GM12892 (cell line): ENCODE measurements at places on chromosomes 7 and 10.
A peak's percentile ranks its signal among the peaks of the same experiment; 100 is the strongest.

DNA sequence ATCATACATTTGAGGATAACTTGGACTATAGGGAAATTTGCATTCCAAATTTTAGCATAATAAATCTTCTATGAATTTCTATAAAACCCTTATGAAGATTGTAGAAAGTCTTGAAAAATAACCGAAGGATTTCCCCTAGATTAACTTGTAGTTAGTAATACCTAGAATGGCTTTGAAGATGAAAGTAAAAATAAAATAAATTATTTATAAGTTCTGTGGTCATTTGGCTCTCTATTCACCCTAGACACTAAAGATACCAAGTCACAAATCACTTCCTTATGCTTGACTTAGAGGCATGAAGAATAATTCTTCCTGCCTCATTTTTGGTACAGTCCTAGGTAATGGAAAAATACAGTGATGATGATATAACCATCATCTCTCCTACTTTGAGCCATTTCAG is 79.3 kb downstream of the CSTF2T start:
- DNase-seq = no peak

GRCh38 chr10:98269435-98269912 is 1.5 kb upstream of the LOXL4 start:
- no peak for DNase-seq

DNA sequence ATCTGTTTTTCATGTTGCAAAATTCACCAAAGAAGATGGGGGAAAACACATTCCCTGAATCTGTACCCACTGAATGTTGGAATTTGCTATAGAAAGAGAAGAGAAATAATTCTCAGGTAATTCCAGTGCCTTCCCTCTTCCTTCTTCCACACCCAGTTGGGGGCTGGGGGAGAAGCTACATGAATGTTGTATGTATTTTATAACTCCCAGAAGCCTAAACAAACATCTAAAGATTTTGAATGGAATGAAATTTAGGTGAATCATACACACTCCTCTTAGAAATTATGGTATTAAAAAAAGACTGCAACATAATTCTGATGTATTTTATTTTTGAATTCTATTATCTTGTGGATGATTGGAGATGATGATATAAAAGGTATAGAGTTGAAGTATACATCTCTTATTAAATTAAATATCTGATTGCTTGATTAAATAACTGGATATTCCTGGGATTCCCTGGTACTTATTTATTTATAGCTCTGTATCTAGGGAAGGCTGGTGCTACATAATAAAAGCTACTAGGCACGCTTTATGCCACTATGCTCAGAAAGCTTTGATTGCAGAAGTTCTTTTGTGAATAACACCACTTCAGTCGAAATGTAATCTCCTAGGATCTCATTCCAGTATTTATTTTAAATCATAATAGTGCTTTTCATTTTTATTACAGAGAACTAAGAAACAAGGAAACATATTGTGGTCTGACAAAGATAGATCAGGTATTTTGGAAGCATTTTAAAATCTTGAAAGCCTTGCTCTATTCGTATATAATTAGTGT is 98.5 kb downstream of the MCU start:
- DNase-seq = no peak

DNA sequence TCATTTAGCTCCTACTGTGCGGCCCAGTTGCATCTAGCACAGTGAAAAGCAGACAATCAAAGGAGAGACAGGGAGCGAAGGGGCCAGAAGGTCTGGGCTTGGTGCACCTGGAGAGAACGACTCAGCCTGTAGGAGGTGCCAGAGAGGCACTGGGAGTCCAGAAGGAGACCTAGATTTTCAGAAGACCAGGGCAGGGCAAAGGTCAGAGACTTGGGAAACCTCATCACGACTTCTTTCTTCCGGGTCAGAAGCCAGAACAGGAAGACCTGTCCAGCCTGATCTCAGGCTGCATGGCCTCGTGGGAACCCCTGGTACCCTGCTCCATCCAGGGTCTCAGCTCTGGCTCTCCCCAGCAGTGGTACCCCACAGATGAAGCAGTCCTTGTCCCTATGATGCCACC is 5.2 kb downstream of the AGAP3 start:
- no peak for DNase-seq

- no peak for DNase-seq
Observed at GRCh38 chr7:124893140-124893827, 36.3 kb downstream of the POT1 start.

- no peak for DNase-seq
Observed at GRCh38 chr7:98674461-98674860, 57.4 kb downstream of the NPTX2 start.

DNA sequence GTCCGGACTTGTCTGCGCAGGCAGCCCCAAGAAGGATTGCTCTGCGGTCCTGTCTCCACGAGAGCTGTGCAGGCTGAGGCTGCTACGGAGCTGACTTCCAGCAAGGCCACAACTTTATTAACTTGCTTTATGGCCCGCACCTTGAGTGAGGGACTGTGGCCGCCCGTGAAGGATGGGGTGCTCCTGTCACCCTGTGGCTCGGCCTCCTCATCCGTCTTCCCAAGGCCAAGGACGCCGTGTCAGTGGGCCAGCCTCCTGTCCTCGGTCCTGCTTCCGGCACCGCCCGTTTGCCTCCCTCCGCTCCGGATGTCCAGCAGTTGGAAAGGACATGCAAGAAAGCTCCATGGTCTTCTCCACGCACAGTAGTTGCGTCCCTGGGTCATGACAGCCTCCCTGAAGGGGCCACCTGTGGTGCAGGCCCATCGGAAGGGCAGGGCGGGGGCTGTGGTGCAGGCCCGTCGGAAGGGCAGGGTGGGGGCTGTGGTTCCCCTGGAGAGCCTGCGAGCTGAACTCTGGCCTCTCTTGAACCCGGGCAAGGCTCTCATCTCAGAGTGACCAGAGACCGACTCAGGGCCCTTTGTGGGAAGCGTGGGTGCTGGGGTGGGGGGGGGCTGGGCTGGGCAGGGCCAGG is 87.1 kb downstream of the NKX6-2 start:
- no peak for DNase-seq

DNA sequence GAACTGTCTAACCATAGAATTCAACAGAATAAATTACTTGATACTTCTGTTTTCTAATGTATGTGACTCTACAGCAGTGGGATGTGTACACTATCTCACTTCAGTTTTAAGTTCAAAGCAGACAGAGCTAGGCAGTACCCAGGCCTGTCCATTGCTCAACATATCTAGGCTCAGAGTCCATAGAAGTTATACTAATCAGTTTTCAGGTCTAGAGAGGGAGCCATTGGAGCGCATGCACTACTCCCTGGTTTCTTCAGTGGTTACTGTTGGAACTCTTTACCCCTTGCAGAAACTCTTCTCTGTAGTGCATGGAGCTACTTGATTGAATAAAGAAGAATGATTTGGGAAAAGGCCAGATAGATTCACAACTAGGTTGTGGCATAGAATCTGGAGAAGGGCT is 4.4 kb downstream of the CD36 start:
- DNase-seq = no peak

DNA sequence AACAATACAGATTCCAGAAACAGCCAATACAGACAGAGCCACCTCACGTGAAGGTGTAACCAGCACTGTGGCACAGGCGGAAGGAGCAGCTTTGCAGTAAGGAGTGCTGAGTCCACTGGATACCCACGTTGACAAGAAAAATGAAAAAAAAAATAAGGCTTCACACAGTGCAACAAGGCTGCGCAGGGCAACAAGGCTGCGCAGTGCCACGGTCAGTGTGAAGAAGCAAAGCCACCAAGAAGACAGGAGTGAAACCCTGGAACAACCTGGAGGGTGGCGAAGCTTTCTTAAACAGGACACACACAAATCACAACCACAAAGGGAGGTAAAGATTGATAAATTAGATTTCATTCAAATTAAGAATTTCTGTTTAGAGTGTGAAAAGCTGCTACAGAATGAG is 204.0 kb downstream of the MAD1L1 start:
- DNase-seq = no peak

- DNase-seq = no peak
Observed at GRCh38 chr7:155383756-155384491, 74.0 kb upstream of the EN2 start.

DNA sequence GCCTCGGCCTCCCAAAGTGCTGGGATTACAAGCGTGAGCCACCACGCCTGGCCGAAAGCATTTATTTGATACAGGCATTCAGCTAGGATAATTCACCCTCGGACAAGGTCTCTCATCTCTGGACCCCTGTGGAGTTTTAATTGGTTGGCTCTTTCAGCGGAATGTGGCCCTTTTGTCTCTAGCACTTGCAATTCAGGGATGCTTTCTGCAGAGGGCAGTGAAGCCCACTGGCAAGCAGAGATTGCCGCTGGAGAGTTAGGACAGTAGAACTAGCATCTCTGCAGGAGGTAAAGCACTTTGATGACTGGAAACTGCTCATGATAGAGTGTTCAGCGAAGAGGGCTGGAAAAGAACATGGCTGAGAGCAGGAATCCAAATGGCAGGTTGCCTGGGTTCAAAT is 62.0 kb downstream of the SUFU start:
- DNase-seq = no peak

DNA sequence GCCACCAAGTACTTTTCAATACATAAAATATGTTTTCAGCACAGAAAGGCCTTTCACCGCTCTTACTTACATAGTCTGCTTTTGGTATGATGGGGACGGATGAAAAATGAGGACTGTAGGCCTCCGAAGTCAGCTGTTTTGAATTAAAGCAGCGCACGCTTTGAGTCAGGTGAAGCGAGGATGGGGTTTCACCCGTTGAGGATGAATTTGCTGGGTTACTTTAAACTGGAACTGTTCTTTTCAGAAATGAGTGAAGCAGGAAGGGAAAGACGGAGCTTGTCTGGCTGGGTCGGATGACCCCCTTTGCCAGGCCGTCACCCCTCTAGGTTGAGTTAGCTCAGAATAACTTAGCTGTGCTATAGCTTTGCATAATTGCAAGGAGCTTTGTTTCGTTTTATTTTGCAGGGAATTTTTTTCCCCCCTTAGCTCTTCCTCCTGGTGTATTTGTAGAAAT is 40.0 kb downstream of the CUX1 start:
- peak; percentile 39 for DNase-seq

GRCh38 chr7:130943336-130943901 is 209.4 kb upstream of the KLF14 start:
- DNase-seq = no peak

- DNase-seq = no peak
Observed at GRCh38 chr7:101628522-101628921, 574 bp downstream of the MYL10 start.

DNA sequence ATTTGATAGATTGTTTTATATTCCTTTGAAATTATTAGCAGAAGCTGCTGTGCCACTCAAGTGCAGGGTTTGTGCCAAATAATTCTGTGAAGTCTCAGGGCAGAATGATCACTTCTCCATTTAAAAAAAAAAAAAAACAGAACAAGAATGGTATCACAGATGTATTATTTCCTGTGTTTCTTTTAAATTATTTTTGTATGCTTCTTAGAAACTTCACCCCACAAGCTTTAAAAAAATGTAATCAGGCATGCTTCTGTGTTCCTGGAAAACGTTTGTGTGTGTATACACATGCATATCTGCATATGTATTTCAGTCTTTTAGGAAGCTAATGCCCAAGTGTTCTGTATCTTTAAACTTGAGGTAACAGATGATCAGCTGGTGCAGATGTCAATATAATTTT is 6.3 kb upstream of the CD36 start:
- DNase-seq = no peak

DNA sequence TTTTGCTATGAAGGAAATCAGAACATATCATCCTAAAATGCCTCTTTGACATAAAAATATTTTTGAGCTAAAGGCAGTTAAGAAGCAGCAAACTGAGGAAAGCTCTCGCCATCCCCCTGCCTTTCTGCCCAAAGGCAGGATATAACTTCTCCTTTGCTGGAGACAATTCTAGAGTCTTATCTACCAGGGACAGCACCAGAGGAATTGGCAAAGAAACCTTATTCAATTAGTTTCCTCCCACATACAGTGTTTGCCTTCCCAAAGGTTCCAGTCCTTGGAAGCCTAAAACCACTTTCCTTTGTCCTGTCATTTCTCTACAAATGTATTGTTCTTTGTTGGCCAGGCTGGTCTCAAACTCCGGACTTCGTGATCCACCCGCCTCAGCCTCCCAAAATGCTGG is 33.7 kb downstream of the MASTL start:
- DNase-seq = no peak

- no peak for DNase-seq
Observed at GRCh38 chr7:76364198-76364584, 5.4 kb upstream of the YWHAG start.

GRCh38 chr7:116561697-116562483 is 37.1 kb downstream of the CAV1 start:
- DNase-seq = no peak

- DNase-seq = no peak
Observed at GRCh38 chr7:27595009-27595408, 67.7 kb downstream of the HIBADH start.

DNA sequence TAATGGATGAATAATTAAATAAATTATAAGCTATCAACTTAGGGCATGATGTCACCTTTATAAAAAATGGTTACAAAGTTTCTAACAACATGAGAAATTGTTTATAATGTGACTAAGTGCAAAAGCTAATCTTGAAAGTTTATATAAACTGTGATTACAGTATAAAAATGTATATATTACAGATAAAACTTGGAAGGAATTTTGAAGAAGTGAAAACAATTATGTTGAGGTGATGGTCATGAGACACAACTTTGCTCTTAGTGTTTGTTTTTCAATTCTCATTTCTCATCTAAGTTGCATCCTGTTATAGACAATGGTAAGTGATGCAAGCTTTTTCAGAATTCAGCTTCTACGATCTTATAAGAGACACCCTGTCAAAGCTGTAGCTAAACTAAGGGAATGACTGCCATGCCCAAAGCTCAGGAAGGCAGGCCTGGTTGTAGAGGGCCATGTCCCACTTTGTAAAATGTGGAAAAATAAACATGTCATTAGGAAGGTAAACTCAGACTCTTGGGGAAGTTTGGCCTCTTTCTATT is 23.9 kb downstream of the MACC1 start:
- DNase-seq = no peak

DNA sequence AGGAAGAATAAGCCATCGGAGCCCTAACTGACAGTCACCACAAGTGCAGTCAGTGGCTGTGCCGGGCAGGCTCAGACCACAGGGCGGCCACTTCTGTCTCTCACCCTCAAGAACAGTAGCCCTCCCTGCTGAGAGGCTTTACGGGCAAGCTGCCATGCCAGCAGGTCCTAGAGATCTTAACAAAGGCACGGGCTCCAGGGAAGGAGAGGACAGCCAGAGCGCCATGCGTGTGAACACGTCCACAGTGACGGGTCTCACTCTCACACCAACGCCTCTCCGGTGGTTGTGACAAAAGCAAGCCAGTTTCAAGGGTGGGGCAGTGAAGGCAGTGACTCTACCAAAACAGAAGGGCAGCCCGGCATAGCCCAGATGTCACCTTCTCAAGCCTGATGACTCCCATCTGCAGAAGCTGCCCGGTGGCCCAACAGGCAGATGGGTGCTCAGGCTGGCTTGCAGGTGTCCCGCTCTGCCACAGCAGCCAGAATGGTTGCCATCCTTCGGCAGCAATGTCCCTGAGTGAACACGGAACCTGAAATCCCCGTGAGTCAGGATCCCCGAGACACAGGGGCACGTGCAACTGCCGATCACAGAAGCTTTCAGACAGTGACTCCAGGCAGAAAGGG is 102.0 kb downstream of the FAM53B start:
- no peak for DNase-seq

DNA sequence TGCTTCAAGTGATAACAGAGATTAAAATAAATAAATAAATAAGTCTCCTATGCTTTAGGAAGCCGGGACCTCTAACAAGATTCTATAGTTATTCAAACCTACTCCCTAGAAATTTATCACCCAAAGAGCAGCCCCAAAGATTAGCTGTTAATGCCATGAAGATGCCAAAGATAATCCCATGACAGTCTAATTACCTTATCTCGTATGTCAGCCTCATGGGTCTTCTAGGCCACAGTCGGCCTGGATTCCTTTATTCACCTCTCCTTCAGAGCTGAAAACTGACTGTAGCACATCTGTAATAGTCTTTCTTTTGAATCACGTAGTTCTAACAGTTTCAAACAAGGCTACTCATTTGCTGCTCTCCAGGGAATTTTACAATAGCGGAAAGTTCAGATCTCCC is 24.2 kb downstream of the COL1A2 start:
- DNase-seq = no peak
